ENCODE measurements at places on chromosomes 3 and 15.
A peak's percentile ranks its signal among the peaks of the same experiment; 100 is the strongest.

GRCh38 chr3:1501406-1502115 is 408.7 kb downstream of the CNTN6 start:
- DNase-seq: no peak

DNA sequence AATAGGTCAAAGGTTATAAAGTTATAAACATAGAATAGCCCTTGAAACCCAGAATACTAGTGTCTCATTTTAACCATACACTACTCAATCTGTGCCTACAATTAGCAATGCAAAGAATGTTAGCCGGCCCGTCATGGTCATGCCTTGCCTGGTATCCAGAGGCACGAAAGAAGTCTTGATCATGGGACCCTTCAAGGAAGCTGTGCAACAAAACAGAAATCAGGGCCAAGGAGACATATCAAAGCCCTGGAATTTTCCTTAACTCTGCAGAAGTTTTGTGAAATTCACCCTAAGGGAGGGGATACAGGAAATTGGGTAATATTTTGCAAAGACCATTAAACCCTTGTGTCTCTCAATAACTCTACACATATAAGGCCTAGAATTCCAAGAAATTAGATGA is 482.4 kb downstream of the ROBO1 start:
- no peak for DNase-seq

DNA sequence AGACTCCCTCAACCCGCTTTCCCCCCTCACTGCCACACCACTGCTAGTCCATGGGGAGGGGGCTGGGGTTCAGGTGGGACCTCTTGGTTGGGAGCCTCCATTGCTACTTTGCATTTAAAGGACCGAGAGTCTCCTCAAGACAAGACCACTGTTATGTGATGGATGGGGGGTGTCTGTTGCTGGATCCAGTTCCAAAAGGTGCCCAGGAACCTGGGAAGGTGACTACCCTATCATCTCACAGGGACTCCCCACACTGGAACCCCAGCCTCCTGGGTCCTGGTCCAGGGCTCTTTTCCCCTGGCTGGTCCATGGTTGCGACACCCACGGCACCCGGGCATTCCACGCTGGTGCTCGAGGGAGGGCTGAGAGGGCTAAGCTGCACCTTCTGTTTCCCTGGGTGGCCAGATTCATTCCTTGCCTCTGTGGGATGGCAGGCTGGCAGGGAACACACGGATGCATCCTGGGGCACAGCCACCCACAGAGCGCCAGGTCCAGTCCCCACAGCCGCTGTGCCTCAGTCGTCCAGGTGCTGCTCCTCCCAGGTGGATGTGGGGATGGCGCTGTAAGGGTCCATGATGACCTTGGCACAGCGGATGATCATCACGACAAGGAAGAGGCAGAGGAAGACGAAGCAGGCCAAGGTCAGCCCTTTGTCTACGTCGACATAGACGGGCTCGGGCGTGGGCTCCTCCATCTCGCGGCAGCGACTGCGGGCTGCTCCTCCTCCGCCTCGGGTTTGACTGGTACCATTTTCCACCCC is 48.6 kb downstream of the FAH start:
- no peak for DNase-seq

DNA sequence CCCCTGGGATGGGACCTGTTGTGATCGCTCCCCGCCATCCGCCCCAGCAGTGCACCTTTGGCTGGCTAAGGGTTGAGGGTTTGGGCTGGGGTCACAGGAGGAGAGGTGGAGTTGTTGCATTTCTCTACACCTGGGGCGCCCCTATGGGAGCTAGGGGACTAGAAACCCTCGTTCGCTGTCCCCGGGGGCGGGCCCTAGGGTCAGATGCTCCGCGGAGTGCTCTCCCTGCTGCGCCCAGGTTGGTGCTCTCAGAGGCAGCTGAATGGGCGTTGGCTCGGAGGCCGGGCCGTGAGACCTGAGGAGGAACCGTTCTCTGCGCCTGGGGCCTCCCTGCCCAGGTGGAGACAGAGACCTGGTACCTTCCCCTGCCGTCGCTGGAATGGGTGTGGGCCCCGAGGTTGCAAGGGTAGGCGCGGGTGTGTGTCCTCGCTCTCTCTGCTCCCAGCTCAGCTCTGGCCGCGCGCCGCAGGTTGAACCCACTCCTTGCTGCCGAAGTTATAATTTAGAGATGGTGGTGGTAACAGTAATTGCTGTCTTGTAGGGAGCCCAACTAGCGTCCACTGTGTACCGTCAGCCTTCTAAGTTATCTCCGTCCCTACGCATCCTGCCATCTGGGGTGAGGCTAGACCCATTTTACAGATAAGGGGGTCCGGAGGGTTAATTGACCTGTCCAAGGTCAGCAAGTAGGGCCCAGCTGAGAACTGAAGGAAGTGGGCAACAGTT is 965 bp downstream of the FLNB start:
- DNase-seq: peak; percentile 33

DNA sequence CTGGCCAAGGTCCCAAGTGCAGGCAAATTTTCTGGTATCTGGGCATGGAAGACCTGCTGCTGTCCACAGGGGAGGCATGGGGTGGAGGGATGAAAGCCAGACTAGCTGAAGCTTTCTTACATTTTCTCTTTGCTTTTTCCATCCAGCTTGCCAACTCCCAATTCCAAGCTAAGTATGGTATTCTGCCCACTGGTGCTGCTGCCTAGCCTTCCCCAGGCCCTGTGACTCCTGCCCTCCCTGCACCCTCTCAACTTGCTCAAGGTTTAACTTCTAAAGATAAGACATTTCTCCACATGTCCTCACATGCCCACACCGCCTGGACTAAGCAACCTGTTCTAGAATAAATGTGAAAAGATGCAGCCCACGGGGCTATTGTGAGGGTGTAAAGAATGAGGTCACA is 59.5 kb upstream of the HACD2 start:
- no peak for DNase-seq

- no peak for DNase-seq
Observed at GRCh38 chr3:114374433-114374990, 80.7 kb downstream of the TIGIT start.

- DNase-seq: peak; percentile 82
Observed at GRCh38 chr15:55695432-55695831, 47.5 kb downstream of the PRTG start.

DNA sequence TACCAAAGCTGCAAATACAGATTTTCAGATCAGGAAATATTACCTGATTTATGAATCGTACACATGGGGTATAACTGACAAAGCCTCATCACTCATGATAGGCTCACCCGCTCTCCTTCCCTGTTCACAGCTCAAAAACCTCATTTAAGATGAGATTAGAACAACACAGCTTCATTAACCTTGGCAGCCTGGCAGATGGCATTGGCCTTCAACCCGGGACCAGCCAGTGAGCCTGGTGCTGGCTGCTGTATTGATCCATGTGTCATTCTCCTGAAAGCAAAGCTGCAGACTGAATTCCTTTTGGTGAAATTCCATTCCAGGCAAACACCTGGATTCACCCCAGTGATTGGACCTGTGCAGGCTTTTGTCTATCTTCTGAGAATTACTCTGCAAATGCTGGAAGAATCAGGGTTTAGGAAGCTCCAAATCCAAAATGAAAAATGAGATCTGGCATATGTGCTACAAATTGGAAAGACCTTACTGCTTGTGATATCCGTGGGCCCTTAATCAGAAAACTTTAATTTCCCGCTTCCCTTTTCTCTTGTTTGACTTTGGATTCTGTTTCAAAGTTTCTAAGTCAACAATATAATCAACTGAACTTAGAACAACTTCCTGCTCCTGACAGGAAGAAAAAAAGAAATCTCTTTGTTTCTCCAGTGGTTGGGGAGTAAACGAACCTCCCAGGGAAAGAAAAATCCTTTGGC is 189.1 kb upstream of the KBTBD8 start:
- DNase-seq: peak; percentile 14

GRCh38 chr15:47184003-47184907 is 533.0 kb upstream of the SEMA6D start:
- peak; percentile 95 for DNase-seq

DNA sequence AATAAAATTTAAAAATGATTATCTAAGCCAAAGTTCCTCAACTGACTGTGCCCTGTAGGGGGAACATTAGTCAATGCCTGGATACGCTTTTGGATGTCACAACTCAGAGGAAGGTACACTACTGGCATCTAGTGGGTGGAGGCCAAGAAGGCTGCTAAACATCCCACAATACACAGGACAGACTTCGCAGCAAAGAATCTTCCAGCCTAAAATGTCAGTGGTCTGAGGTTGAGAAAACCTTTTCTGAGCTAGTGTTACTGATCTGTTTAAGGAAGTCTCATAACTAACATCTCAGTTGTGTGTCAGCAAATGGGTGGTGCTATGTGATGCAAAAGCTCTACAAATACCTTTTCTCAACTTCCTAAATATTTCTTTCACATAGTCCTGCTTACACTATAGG is 20.9 kb upstream of the LDHAL6B start:
- no peak for DNase-seq

DNA sequence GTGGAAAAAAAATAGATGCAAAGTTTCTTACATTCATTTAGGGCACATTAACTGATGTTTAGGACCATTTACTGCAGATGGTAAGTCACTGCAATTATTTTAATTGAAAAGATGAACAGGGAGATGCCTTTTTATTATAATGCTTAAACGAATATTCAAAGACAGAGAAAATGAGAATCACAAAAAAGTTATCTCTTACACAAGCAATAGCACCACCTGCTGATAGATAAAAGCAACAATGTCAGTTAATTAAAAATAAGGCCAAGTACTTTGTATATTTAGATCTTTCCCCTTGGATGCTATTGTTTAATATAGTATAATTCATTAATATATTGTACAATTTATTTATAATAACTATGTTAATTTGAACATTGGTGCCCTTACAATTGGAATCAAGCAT is 55.9 kb downstream of the IFT80 start:
- peak; percentile 38 for DNase-seq

DNA sequence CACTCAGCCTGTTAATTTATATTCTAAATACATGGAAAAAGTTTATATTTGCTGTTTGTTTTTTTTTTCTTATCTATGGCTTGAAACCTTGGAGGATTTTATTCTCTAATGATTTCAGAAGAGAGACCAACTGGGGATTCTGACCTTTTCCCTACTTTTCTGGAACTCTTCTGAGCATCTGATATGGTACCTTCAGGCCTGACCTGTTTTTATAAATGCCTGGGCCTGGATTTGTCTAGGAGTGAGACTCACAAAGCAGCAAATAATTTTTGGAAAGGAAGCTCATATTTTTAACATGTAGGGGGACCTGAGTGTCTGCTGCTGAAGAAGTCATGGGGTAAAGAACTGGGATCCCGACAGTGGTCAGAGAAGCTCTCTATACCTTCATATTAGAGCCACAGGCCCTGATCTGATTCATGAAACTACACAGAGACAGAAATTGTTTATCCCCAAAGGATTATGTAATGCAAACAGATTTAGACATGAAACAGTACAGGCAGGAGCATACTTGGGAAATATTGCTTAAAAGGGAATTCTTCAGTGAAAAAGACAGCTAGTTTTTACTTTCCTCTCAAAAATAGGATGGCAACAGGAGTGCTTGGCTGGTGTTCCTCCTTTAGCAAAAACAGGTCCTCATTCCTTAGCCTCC is 15.9 kb downstream of the PPM1L start:
- no peak for DNase-seq

- no peak for DNase-seq
Observed at GRCh38 chr3:185656321-185656840, 70.3 kb downstream of the SENP2 start.

Measured in NCI-H82 (cell line).